ENCODE measurements at places on chromosomes 5 and 9.

DNA sequence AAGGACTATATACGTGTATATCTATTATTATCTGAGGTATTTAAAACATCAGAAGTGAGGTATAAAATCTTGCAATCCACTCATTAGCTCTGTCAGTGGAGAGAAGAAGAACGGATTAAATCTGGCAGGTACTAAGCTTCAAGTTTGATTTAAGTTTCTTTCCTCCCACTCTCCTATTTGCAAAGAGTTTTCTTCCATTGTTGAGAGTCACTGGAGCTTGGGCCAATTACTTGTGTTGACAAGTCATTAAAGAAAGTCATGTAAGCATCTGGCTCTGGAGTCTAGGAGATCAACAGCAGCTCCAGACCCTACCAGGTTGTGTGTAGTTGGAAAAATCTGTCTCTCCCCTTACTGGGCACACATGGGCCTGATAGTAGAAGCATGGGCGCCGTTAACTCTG lies 476.8 kb upstream of the SMARCA2 start:
- DNase-seq: no peak

DNA sequence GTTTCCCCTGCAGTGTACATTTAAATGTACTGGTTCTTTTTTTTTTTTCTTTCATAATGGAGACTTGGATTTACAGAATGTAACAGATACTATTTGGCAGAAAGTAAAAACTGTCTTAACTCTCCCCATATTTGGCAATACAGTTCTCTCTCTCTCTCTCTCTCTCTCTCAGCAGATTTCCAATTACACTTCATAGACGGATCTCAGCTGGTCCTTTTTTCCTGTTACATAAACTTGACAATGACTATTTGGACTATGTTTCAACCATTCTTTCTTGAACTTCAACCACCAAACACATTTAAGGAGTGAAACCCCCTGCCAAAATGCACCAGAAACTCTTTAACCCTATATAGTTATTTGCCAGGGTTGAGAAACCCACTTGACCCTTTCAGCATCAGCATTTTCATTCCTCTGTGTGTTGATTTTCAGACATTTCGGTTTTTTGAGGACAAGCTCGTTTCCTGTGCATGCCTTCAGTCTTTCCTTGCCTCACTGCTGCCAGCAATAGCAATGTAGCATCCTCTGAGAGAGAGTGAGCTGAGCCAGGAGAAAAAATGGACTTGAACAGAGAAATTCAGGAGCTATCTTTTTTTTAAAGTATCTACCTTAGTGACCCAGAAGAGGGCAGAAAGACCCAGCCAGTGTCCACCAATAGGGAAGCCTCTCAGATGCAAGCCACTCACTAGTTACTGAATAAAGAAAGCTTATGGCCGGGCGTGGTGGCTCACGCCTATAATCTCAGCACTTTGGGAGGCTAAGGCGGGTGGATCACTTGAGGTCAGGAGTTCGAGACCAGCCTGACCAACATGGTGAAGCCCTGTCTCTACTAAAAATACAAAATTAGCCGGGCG lies 26.0 kb upstream of the GNA14 start:
- DNase-seq: no peak

DNA sequence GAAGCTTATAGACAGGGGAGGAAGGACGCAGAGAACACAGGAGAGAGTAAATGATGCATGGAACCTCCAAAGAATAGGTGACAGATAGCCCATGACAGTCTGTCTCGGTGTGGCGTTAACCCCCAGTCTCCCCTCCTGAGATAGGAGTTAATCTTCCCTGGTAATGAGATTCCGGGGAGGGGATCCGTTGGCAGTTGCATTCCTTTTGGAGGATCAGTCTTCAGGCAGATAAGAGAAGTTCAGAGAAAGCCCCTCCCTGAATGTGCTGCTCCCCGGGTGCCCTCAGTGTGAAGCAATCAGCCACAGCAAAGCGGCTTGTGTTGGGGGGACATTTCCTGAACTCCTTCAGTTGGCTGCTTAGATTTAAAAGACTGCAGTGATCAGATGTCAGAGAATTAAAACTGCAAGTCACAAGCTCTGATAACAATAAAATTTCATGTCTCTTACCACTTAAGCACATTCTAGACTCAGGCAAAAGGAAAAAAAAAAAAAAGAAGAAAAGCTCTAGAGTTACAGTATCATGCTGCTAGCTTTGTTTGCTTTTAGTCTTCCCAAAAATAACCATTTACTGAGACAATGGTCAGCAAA lies 121.1 kb downstream of the EGFLAM start:
- DNase-seq: no peak

- DNase-seq: no peak
These were observed 85.8 kb downstream of the MRPS27 start for GRCh38 chr5:72234265-72234700.

DNA sequence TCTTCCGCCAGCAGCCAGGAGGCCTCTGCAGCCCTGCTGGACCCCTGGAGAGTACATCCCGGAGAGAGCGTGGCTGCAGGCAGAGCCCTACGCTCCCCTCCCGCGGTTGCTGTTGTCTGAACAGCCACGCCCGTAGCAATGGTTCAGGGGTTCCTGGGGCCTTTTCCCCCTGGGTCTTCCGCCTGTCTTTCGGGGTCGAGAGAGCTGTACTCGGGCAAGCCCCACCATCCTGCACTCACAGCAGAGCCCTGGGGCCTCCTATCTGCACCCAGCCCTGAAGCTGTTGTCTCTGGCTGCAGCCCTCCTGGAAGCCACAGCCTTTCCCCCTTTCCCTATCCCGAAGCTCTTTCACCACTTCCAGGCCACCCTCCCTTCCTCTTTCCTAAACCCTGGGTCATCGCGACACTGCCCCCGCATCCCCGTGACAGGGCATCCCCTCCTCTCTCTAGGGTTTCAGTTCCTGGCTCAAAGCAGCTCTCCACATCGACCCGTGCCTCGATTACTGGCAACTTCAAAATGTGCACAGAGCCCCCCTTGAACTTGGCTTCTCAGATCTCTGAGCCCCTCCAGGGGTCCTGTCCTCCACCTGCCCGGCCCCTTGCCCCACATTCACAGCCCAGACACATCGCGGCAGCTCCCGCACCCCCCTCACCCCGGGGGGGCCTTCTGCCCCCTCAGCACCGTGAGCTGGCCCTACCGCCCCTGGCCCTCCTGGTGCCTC lies 43.9 kb upstream of the CEP72 start:
- DNase-seq: no peak

- DNase-seq: no peak
These were observed 175.1 kb upstream of the DAB2 start for GRCh38 chr5:39599721-39600431.

DNA sequence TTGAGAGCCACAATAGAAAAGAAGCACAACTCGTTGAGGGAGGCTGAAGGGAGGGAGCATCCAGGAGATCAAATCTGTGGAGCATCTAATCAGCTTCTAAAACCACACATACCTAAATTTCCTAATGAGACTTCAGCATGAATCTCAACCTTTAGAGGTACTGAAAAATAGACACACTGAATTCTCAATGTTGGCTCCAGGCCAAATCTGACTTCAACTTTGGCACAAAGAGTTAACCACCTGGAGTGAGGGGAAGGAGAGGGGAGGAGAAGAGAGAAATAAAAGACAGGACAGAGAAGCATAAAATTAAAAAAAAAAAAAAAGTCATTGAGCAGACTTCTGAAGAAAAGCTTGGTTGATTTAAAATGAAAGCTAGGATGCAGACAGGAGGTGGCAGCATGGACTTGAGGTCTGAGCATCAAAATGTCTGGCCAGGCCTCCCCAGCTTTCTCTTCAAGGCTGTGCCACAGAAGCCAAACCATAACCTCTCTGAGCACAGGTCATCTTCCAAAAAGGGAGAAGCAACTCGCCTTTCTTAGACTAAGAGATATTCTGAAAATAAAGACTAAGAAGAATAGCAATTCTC lies 205.6 kb downstream of the DENND1A start:
- DNase-seq: no peak

DNA sequence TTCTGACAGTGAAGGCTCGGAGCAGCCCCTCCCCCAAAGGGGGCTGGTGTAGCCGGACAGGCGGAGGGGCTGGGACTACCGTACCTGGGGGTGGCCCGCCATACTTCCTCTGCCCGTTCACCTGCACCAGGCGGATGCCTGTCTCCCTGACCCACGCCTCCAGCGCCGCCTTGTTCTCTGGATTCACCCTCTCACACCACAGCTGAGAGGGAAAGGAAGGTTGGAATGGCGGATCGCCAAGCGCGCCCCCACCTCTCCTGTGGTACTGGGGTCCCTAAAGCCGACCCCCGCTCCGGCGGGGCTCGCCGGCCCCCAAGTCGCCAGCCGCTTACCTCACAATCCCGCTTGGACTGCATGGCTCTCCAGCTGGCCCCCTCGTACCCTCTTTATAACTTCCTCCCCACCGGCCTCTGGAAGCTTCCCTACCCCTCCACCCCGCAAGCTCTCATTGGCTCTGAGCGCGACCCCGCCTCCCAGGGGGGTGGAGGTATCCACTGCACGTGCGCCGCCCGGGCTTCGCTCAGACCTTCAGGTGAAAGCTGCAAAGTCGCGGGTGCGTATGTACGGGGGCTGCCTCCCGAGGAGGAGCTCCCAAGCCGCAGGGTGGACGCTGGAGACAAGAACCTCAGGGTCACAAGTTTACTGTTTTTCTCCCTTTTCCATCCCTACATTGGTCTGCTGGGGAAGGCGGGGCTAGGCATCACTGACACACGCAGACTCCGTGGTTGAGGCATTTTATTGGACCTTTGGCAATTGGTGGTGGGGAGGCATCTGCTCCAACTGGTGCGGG lies at the start of gene DND1:
TSS of gene DND1 (minus strand) at position 390 of the 790 bp plus-strand sequence. CDS start at position 356, 34 bp downstream.
- no peak for DNase-seq

- no peak for DNase-seq
These were observed 11.5 kb downstream of the SPRY4 start for GRCh38 chr5:142313275-142313674.

- DNase-seq: no peak
These were observed 279.3 kb upstream of the DAP start for GRCh38 chr5:11040345-11040744.

DNA sequence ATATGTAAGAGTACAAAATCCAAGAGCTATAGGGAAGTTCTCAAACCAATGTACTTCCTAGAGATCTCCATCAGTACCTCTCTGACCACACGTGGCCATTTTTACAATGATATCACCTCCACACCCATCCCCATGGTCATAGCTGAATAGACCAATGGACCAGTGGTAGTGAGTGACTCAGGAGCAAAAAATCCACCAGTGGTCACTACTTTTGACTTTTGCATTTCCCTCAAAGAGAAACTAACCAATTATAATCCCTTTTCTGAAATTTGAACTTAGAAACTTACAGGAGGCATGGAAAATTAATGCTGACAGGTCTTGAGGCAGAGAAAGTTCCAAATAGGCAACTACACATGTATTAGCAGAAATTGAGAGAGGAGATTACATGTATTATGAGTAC lies 238.4 kb downstream of the TRPM3 start:
- DNase-seq: no peak

- DNase-seq: no peak
These were observed 417.3 kb downstream of the TLE4 start for GRCh38 chr9:79989079-79989478.

GRCh38 chr5:1097381-1097987 lies 14.4 kb downstream of the SLC12A7 start:
- no peak for DNase-seq

GRCh38 chr5:531101-531748 lies 7.0 kb upstream of the SLC9A3 start:
- no peak for DNase-seq

- no peak for DNase-seq
These were observed 24.2 kb downstream of the WNK2 start for GRCh38 chr9:93207860-93208734.

- no peak for DNase-seq
These were observed 16.9 kb upstream of the CTNNA1 start for GRCh38 chr5:138736293-138736692.

DNA sequence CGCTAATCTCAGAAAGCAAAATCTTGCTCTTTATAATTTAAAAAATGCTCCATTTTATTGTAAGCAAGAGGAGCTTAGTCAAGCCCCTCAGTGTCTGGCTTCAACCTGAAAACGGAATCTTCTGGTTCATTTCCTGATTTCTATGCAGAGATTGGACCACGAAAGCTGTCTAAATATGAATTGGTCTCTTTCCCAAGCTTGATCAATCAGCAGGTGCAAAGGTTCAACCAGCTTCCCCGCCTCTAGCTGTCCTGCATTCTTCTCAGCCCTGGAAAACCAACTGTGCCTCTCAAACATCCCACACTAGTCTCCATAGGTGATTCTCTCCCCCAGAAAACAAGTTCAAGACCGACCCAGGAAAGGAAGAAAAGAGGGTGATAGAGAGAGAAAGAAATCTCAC lies 34.5 kb downstream of the FNBP1 start:
- no peak for DNase-seq

GRCh38 chr9:113712053-113712452 lies 164.1 kb upstream of the ZNF618 start:
- DNase-seq: no peak

DNA sequence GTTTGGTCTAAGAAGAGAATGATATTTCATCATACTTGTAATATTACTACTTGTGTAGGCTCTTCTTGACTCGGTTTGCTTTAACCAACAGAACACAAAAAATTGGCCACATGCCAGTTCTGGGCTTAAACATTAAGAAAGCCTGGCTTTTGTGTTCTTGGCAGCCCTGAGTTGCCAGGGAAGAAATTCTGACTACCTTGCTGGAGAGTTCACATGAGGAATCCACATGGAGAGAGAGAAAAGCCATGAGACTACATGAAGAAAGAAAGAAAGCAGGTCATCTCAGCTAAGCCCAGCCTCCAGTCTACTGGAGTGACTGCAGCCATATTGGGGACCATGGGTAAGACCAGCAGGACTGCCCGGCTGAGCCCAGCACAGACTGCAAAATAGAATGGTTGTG lies 524.8 kb downstream of the RAB3C start:
- DNase-seq: no peak

DNA sequence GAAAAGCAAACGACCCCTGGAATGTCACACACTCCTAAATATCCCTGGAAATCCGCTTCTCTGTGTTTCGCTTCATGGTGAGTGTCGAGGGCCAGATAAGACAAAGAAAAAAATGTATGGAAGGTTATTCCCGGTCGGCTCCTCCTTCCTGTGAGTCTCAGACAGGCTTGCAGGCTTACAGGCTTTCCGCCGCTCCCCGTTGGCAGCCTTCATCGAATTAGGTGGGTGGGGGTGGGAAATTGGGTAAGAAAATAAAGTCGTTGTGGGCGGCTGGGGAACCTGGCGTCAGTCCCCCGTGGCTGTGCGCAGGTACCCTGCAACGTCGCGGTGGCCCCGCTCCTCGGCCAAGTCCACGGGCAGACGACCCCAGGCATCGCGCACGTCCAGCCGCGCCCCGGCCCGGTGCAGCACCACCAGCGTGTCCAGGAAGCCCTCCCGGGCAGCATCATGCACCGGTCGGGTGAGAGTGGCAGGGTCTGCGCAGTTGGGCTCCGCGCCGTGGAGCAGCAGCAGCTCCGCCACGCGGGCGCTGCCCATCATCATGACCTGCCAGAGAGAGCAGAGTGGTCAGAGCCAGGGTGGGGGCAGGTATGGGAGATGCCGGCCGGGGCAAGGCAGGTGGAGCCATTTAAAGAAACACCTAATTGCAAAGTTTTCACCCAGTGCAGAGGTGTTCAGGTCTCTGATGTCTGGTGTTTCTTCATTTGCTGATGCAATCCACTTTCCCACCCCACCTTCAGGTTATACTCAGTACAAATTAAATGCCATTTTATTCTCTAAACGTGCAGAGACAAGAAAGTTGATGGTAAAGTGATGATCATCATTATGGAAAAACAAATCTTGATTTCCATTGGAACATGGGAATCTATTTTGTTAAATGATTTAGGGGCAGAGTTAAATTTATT lies 3.2 kb downstream of the CDKN2B start:
- no peak for DNase-seq

- DNase-seq: no peak
These were observed 31.3 kb upstream of the LARP1 start for GRCh38 chr5:154723740-154724505.

- no peak for DNase-seq
These were observed 33.6 kb downstream of the TNFAIP8 start for GRCh38 chr5:119389288-119390030.
